Right atrium auricular region (tissue), 2 donors: ENCODE measurements at places on chromosomes 6 and 20. TPM values are rescaled to one million over a fixed set of nuclear protein-coding genes. Genes with fewer than 3 reads are reported as not detected.
A peak's percentile ranks its signal among the peaks of the same experiment; 100 is the strongest.

DNA sequence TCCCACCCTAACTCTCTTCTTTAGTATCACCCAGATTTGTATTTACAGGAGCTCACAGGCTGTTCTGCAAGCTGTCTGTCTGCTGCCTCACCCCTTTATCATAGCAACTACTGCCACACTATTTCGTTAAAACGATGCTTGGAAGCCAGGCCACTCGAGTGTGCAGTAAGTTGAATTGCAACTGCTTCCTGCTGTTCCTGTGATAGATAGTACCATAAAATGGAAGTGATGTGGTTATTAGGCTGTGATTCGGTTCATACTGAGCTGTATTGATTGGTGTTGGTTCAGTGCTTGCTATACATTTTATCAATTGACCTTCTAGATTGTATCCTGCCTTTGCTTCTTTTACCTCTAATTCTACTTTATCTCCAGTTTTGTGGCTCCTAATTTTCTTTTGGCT, 325.4 kb downstream of the RNF144B start:
- no peak for DNase-seq

DNA sequence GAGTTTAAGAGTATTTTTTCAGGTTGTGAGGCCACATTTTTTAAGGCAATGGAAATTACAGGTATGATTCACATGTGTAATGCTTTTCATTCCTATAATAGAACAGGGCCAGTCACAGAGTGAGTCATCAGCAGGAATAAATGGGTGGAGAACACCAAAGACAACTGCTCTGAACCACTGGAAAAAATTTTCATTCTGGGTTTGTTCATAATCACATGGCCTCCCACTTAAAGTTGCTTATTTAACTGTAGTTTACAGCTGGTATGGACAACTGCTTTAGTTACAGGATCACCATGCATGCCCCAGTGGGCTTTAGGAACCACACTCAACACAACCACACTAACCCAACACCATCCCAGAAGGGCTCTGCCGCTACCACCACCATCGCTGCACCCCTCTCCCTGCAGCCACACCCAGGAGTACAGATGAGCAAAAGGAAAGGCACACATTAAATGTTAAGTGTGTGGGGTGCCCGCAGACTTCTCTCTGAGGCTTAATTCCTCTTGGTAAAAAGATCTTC, 107.0 kb upstream of the DST start:
- DNase-seq = no peak

DNA sequence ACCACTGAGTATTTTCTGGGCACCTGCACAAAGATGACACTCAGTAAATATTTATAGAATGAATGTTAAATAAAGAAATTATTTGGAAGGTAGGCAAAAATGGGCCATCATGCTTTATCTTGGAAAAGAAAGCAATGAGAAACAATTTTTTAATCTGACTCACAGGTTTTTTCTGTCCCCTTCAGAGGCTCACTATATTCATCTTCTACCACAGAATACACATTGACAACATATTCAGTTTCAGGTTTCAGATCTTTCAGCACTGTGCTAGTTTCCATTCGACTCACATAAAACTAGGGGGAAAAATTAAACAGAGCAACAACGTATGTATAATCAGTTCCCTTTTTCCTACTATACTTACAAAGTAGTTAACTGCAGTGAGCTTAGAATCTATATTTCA, 58.3 kb downstream of the COL12A1 start:
- no peak for DNase-seq

DNA sequence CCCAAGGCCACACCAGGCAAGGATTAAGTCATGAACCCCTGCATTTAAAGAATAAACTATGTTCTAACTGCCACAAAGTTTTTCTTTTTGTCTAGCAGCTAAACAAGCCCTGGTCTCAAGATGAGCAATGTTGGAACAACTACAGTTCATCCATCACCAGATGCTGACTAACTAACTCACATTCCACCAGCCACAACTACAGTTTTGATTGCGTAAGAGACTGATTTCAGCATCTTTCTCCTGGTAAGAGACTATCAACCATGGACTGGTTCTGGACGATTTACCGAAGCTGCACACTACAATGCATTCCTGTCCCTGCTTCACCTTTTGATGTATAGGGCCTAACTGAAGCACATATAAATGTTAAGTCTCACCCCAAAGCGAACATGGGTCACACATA, 43.0 kb downstream of the F13A1 start:
- no peak for DNase-seq

GRCh38 chr6:10414756-10415616, at the start of gene TFAP2A:
Gene TFAP2A, minus strand, starts transcription at chr6:10415074. Its CDS starts 83 bp downstream, at chr6:10414991.
- DNase-seq = no peak

DNA sequence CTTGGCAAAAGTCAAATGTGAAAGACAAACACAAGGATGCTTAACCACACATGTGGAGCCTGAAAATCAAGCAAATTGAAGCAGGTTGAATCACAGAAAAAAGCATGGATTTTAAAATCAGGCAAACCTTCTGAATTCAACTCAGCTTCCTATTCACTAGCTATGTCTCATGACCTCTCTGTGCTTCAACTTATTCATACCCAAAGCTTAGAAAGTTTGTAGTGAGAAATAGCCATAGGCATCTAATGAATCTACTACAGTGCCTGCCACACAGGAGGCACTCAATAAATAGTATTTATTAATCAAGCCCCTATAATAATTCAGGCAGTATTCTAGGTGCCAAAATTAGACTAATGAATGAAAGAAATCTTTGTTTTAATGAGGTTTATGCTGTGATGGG, 112.2 kb upstream of the TNFAIP3 start:
- no peak for DNase-seq

GRCh38 chr20:63633732-63634131, 6.8 kb upstream of the GMEB2 start:
- no peak for DNase-seq

GRCh38 chr6:49855221-49855620, 11.1 kb downstream of the CRISP1 start:
- DNase-seq = no peak

DNA sequence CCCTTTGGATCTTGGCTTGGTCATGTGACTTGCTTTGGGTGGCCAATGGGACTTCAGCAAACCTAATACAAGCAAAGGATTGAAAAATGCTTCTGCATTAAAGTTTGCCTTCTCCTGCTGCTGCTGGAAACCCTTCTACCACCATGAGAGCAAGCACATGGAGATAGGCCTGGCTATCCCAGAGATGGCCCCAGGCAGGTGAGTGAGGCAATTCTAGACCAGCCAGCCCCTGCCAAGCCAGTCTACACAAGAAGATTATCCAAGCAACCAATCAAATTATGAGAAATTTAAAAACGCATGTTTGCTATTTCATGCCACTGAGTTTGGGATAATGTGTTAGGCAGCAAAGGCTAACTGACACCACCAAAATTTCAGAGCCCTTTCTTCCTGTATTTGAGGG, 274.3 kb downstream of the TFAP2C start:
- no peak for DNase-seq

DNA sequence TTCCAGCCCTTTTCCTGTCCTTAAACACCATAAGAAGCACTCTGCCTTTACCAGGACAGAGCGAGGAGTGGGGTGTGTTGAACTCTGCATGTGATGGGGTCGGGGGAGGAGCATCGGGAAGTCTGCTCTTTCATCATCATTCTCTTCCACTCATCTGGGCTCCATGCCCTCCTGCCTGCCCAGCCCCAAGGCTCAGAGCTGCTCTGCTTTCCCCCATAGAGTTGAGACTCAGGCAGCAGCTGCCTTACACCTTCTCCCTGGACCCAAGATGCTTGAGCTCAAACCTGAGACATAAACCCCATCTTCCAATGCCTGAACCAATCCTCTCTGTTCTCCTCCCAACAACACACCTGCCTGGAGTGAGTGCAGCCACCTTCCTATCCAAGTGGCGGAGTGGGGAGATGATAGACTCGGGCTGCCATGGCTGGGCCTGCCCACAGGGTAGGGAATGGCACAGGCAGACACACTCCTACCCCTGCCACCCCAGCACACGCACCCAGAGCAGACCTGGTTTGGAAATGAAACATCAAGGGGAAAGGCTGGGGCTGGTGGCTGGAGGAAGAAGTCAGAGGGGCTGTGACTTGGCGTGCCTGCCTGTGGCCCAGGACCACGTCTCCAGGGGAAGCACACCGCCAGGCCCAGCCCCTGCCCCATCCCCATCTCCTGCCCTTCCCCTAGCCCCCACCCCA, 28.4 kb downstream of the TFEB start:
- peak; percentile 71 for DNase-seq

GRCh38 chr6:135008941-135009290, 45.7 kb downstream of the HBS1L start:
- DNase-seq = no peak

GRCh38 chr6:7732228-7732627, 6.3 kb downstream of the BMP6 start:
- no peak for DNase-seq

DNA sequence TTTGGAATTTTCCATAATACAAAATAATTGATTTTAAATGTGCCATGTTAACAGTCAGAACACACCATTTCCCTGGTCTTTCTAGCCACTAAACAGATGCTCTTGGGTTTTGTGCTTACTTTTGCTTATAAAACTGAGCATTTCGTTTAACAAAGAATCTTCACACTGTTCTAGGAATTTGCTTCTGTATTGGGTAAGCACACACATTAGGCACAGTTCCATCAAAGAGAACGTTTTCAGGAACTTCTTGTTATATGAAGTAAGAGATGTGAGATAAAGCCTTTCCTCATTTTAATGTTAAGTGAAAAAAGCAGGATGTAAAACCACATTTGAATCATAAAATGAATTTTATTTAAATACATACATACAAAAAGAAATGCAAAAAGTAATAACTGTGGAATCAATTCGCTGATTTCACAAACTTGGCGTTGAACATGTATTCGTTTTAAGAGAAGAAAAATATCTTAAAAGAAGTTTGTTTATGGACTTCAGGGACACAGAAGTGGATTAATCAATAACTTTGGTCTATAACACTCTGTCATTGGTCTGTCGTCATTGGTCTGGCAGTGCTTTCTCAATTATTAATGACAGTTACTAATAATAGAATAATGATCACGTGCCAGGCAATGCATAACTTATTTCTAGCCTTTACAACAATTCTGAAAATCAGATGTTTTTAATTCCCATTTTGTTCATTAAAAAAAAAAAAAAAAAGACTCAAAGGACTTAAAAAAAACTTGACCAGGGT, 199.9 kb upstream of the PRDM1 start:
- no peak for DNase-seq

GRCh38 chr20:64045346-64046011, 4.0 kb downstream of the SOX18 start:
- DNase-seq = no peak

DNA sequence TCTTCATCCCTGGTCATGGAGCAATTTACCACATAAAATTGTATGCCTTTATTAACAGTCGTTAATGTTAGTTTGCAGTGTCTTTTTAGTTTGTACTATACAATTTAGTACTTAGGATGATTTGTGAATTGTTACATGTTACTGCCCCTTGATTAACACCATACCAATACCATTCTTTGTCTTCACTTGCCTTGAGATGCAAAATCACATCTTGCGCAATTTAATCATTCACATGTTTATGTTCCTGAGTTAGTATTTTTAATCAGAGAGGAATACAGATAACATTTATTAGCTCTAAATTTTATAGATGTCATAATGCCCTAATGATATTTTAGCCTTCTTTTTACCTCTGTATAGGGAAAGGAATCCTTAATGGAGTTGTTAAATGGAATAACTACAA, 114.1 kb downstream of the SCAF8 start:
- no peak for DNase-seq

DNA sequence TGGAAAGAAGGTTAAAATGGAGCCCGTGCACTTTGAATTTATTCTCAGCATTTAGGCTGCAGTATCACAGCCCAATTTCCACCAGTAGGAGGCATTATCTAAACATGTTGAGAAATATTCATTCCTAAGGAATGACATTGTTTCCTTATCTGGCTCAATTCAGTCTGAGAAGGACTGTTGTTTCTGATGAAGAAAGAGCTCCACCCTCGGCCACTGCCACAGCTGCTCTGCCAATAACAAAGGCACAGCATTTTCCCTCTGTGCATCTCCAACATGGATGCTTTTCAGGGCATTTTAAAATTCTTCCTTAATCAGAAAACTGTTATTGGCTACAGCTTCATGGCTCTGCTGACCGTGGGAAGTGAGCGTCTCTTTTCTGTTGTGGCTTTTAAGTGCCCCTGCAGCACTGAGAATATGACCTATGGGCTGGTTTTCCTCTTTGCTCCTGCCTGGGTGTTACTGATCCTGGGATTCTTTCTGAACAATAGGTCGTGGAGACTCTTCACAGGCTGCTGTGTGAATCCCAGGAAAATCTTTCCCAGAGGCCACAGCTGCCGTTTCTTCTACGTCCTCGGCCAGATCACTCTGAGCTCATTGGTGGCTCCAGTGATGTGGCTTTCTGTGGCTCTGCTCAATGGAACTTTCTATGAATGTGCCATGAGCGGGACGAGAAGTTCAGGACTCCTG, at the start of gene CALHM5:
Gene CALHM5, plus strand, starts transcription at position 216 of the 687 bp plus-strand sequence. Its CDS starts 58 bp downstream, at position 274.
- peak; percentile 79 for DNase-seq

DNA sequence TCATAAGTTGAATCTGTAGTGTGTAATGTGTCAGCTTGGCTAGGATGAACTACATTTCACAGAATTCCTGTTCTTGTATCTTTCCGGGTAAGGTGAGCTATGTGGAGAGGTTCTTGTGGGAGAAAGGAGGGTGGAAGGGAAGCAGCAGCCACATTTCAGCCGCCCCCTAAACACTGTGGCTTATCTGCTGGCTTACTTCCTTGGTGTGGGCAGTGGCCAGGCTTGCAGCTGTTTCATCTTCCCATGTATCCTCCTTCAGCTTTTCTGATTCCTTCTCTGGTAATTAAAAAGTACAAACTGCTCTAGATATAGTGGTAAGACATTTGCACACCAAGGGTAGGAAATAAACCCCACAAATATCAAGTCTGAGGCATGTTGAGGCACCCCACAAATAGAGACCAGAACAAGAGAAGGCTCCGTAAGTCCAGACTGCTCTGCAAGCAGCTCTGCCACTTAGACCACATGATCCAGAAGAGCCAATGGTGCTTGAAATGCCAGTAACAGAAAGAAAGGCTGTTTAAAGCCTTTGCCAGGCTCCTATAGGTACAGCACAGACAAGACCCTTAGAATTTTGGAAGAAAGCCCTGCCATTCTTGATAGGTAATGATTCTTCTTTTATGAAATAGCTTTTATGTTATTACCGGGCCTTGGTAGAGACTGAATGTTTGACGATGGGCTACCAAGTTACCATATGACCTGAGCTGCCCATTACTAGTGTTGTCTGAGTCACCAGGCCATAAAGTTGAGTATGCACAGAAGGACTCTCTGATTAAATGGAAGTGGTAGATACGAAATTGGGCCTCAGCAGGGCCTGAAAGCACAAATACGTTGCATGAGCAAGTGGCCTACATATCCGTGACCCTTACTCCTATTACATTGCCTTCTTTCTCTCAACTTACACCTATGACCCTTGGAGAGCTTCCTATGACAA, 215.0 kb upstream of the SGK1 start:
- no peak for DNase-seq

- no peak for DNase-seq
These were observed 28.7 kb downstream of the FKBP1A start for GRCh38 chr20:1364106-1364505.

GRCh38 chr20:20614391-20614790, 98.1 kb downstream of the RALGAPA2 start:
- no peak for DNase-seq

TXLNB gene
- total RNA-seq = 132 TPM

LST1 gene
- total RNA-seq = 2.8 TPM

ISM1 gene
- 1.3 TPM for total RNA-seq

WFDC11 gene
- total RNA-seq = not detected

SASH1 gene
- total RNA-seq = 39.0 TPM

SLC22A1 gene
- total RNA-seq = not detected

HLA-DQB1 gene
- 0.59 TPM for total RNA-seq

LCA5 gene
- 2.7 TPM for total RNA-seq

THBD gene
- total RNA-seq = 37.0 TPM

RFX6 gene
- total RNA-seq = not detected
